ENCODE measurements at places on chromosomes 7 and 10.

GRCh38 chr10:120508966-120509365, 51.9 kb downstream of the PLPP4 start:
- no peak for DNase-seq

- DNase-seq, result peak; percentile 96
These were observed 38.6 kb upstream of the SH2D4B start for GRCh38 chr10:80498833-80499741.

DNA sequence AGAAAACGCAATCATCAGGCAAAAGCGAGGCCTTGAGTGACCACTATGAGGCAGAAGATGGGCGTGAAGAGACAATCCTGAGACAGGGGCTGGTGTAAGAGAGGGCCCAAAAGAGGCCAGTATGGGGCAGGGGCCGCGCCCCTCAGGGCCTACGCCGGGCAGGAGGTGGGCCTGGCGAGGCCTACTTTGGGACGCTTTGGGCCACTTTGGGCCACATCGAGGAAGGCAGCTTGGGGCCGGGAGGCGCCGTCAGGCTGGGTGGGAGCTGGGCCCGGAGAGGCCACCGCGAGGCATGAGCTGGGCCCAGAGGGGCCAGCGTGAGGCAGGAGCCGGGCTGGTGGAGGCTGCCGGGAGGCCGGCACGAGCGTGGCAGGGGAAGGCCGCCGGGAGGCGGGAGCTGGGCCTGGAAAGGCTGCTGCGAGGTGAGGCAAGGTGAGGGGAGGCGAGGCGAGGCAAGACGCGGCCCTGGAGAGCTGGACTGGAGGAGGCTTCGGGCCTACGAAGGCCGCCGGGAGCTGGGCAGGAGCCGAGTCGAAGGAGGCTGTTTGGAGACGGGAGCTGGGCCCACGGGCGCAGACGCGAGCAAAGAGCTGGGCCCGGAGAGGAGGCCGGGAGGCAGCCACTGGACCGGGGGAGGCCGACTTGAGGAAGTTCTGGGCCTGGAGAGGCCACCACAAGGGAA, 171.3 kb downstream of the TPST1 start:
- DNase-seq, result no peak

DNA sequence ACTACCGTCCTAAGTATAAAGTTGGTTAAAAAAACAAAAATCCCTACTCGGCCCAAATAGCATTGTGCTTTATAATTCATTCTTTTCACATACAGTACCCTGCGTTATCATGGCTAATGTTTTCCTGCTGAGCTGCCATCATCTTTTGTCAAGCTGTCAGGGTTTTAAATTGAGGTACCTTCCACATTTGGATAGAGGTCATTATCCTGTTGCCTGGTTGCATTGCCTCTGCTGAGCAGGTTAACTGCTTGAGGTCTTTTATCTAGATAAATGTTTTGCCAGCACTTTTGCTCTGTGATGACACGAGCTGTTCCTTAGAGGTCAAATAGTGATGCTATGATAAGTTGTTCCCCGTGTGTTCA, 94.4 kb upstream of the FZD1 start:
- DNase-seq, result no peak

DNA sequence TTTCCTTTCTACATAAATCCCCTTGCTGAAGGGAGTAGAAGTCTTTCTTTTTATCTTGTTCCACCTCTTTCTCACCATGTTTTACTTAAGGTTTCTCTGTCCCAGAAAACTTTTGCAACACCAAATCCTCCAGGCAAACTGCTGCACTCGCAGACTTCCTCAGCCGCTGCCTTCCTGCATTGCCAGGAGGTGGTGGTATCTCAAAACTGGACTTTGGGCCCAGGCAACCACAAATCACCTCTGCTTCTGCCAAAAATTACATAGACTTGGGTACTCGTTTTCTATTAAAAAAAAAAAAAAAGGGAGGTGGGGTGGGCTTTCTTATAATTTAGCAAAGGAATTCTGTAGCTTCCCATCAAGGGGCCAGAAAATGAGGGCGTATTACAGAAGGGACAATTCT, 14.7 kb downstream of the INA start:
- DNase-seq, result no peak

- no peak for DNase-seq
These were observed 85.5 kb upstream of the AKR1E2 start for GRCh38 chr10:4740471-4740870.

DNA sequence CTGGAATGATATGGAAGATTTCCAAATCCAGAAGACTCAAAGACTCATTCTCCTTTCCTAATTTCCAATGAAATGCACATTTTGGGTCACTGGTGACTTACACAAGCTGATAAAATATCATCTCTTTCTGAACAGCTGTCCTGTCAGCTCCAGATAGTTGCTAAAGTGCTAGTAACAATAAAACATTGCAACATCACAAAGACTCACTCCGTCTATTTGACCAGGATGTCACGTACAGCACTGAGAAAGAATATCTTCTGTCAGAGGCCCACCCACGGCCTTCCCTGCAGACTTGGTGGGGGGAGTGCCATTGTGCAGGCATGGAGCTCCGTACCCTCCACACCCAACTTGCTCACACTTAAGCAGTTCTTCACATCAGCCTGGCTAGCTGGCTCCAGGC, 78.9 kb upstream of the EGR2 start:
- DNase-seq, result no peak

- no peak for DNase-seq
These were observed 41.8 kb downstream of the NDUFB2 start for GRCh38 chr7:140738280-140738679.

DNA sequence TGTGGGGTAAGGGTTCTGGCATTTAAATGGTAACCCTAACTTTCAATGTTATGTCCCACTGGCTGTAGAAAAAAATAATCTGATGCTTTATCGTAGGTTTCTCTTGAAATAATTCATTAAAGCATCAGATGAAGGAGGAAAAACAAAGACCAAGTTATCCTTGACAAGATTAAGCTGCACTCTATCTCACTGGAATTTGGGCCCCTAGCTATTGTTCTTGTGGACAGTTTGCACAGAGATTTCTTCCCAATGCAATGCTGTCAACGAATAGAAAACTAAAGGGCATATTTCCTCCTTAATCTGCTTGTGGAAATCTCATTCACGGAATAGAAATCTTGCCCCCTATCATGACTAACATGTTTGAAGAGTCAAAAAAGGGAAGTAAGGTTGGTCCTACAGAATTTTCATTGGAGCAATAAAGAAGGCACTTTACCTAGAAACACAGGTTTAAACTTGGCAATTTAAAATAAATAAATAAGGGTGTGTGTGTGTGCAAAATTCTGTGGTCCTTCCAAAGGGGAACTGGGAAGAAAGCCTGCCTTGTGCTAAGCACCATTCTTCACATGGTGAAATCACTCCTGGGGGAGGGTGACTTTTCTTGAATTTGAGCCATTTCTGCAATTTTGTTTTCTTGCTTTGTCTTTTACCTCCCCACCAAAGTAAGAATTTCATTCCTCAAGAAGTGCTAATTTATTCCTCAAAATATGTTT, 242.8 kb downstream of the GLI3 start:
- no peak for DNase-seq

- DNase-seq, result no peak
These were observed 224.3 kb upstream of the IGFBP3 start for GRCh38 chr7:46145412-46145811.

DNA sequence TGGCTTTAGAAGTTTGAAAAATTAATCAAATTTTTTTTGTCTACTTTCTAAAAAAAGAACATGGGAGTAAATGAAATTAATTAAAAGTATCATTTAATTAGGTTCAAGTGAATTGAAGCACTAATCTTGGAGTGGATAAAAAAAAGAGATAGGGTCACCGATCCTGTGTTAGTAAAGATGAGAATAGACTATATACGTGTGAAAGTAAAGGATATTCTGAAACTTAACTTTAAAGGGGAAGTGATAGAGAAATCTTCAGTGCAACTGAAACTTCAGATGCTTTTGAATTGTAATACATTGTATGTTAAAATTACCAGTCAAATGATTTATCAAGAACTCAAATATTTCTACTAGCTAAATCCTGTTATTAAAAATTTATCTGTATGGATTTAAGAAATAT, 4.8 kb downstream of the NHLRC2 start:
- no peak for DNase-seq

DNA sequence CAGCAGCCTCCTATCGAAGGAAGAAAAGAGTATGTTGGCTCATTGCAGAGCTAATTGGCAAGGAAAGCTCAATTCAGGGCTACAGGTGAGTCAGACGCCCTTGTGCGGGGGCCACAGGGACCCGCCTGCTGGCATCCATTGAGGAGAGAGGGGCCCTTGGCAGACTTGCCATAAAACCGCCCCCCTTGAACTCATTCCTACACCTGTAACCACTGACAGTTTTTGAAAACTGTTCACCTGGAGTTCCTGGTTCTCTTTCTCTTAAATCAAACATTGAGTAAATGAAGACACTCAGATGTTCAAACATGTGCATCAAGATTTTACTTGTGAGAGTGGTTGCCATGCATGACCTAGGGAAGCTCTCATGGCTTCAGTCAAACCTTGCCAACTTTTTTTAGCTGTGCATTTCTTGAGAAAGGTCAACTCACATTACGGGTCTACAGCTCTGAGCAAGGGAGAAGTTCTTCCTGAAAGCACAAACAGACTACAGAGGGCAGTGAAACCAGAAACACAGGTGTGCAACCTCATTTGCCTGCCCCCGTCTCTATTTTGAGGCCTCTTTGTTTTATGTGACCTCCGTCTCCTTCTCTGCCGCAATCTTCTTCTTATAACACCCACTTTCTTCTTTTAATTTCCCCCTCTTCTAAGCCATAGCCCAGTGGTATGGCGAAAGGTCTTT, 87.8 kb downstream of the TBXAS1 start:
- no peak for DNase-seq

- no peak for DNase-seq
These were observed 295.6 kb downstream of the CCDC3 start for GRCh38 chr10:12705943-12706342.

- no peak for DNase-seq
These were observed 67.9 kb downstream of the OAT start for GRCh38 chr10:124350806-124351205.

- no peak for DNase-seq
These were observed 87.3 kb upstream of the SEC61G start for GRCh38 chr7:54846273-54846672.

DNA sequence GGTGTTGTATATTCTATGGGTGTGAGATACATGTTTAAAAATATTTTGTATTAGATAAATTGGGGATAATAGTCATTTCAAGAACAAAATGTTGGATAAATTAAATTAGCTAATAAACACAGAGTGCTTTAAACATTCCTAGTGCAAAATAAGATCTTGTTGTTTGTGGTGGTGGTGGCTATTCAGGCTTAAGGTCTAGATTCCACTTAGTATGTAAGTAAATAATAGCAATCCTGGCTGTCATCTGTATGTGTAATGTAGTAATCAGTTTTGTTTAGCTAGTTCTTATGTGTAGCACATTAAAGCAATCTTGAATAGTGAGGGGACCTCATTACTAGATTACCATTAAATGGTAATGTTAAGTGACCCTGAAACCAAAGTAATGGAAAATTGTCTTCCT, 48.7 kb downstream of the KAT6B start:
- DNase-seq, result no peak

DNA sequence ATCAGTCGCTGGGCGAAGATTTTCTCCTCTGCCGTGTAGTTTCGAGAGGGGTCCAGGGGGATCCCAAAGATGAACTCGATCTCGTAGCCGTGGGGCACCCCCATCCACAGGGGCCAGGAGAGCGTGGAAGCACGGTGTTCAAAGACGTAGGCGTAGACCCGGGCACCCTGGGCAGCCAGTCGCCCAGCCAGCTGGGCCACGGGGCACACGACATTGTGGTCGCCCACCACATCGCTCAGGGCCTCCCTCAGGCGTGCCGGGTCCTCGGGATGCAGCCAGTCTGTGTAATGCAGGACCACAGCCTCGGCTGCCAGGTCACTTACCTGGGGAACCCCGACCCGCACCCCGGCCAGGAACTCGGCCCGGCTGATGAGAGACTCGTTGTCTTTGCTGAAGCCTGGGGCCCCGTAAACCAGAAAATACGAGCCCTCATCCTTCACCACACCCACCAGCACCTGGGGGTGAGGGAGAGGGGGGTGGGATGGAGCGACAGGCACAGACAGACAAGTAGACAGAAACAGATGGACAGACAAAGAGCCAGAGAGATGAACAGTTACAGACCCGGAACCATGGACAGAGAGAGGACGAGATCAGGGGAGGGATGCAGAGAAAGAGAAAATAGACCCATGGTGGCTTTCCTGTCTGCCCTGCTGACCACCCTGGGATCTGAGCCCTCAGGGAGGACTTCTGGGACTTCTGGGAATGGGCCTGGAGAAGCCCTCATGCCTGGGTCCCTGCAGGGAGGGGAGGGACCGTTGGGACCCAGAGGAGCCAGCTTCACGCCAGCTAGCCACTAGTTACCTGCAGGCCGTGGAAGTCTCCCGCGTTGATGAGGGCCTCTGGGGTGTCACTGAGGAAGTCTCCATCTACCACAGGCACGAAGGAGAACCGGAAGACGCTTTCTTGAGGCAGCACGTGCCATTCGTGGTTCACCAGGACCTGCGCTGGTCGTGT, 3.0 kb downstream of the ACHE start:
- DNase-seq, result no peak

- DNase-seq, result no peak
These were observed 29.2 kb downstream of the PANK1 start for GRCh38 chr10:89615824-89616223.

- no peak for DNase-seq
These were observed 178.0 kb downstream of the AMPH start for GRCh38 chr7:38453168-38453567.

GRCh38 chr7:148987751-148988512, 40.4 kb downstream of the PDIA4 start:
- no peak for DNase-seq

GRCh38 chr10:55233090-55233489, 432.1 kb upstream of the PCDH15 start:
- DNase-seq, result no peak

GRCh38 chr10:72315054-72315453, 39.7 kb downstream of the DNAJB12 start:
- no peak for DNase-seq

- DNase-seq, result no peak
These were observed 83.1 kb downstream of the CTNNA3 start for GRCh38 chr10:67612577-67613537.

GRCh38 chr10:74593470-74593869, 232.9 kb upstream of the KAT6B start:
- no peak for DNase-seq

GRCh38 chr7:26439521-26440232, 148.0 kb downstream of the SNX10 start:
- DNase-seq, result no peak

DNA sequence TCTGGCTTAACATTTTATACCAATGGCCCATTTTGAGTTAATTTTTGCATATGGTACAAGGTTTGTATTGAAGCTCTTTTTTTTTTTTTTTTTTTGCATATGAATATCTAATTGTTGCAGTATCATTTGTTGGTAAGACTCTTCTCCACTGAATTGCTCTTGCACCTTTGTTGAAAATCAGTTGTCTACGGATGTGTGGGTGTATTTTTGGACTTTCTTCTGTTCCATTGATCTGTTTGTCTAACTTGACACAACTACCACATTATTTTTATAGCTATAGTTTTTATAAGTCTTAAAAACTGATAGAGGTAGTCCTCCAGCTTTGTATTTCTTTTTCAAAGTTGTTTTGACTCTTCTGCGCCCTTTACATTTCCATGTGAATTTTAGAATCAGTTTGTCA, 53.9 kb downstream of the AHCYL2 start:
- DNase-seq, result no peak

- DNase-seq, result no peak
These were observed 45.9 kb upstream of the KLF6 start for GRCh38 chr10:3830946-3831345.
